ENCODE measurements at places on chromosomes 5 and 9. TPM values are rescaled to one million over a fixed set of nuclear protein-coding genes. Genes with fewer than 3 reads are reported as not detected.

Gene FOXE1
- total RNA-seq, result 0.07 TPM

DNA sequence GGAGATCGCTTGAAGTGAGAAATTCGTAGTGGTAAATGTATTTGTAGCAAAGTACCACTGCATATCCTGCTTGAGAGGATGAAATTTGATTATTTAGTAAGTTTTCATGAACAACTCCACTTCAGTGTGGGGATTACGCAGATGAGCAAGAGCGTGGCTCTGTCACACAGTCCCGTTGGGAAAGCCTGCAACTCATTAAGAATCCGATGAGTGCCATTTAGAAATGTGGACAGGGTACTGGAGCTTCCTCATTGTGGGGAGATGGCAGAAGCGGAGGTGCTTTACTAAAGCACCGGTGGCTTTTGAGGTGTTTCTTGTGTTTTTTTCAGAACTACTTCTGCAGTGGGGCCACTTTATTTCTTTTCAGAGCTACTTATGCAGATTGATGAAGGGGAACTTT lies 1.4 kb downstream of the TJP2 start:
- no peak for DNase-seq

DNA sequence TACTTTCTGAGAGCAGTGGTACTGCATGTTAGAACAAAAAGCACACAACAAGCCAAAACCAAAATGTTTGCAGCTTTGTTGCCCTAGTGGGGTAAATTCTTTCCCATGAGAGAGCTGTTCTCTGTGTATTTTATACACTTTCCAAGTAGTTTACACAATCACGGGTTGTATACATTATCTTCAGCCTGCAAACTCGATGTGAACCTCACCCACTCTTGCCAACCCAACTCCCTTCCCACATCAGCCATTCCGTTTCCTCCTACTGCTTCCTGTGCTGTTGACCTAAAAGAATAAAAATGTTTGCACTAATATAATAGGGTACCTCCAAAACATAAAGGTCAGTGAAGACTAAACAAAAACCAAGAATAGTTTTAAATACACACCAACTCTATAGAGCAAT lies 47.0 kb downstream of the IQGAP2 start:
- no peak for DNase-seq

Gene CDC20B
- not detected for total RNA-seq

Gene KIF12
- not detected for total RNA-seq

DNA sequence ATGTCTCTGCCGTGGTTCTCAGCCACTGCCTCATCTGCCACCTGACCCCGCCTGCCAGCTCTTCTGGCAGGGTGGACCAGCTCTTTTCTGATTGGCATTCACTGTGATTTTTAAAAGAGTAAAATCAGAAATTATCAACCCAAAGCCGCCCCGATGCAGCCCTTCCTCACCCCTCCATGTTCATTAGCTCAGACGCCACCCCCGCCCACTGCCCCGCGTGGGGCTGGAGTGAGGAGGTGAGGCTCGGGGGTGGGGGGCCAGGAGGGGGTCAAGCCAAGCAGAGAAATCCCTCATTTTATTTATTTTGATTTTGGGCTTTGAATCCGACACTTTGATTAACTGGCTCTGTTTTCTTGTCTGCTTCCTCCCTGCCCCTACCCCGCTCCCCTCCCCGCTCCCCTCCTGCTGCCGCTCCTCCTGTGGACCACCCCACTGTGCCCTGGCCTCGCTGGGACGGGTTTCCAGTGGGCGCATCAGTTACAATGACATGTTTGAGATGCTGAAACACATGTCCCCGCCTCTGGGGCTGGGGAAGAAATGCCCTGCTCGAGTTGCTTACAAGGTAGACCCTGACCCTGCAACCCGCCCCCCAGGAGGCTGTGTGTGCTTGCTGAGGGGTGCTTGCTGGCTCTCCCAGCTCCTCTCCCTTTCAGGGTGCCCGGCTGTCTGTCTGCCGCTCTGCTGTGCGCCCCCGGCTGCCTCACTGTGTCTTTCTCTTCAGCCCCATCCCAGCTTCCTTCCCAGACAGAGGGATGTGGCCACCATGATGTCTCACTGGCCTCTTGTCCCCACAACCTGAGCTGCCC lies 224.9 kb downstream of the CACNA1B start:
- DNase-seq, result no peak

Gene F2R
- total RNA-seq, result 0.89 TPM

- DNase-seq, result peak; percentile 17
These were observed 6.5 kb upstream of the RICTOR start for GRCh38 chr5:39080597-39081204.

Gene GABRP
- total RNA-seq, result not detected

DNA sequence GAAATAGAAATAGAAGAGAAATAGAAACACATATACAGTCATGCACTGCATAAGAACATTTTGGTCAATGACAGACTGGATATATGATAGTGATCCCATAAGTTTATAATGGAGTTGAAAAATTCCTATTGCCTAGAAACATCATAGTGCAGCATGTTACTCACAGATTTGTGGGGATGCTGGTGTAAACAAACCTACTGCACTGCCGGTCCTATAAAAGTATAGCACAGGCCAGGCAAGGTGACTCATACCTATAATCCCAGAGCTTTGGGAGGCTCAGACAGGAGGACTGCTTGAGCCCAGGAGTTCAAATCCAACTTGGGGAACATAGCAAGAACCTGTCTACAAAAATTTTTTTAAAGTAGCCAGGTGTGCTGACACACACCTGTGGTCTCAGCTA lies 240.6 kb upstream of the MAP3K1 start:
- DNase-seq, result no peak

GRCh38 chr9:130444565-130445221 lies at the start of gene ASS1:
ASS1 (plus strand) TSS chr9:130444961; CDS start chr9:130452229, 7,268 bp downstream.
- peak; percentile 54 for DNase-seq

Gene SLC34A3
- not detected for total RNA-seq

DNA sequence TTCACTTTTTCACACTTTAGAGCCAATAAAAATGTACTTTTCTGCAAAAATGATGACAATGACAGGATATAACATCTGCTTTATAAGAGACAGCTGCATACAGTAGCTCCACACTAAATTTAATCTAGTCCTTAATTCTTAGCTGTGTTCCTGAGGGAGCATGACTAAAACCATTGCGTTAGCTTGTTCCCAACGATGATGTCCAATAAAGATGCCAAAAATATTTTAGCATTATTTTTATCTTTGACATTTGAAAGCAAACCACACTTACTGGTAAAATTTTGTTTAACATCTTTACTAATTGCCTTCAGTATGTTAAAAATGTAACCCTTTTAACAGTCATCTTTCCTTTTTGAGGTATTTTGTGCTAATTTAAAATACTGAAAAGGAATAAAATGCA lies 382.7 kb downstream of the CHSY3 start:
- no peak for DNase-seq

DNA sequence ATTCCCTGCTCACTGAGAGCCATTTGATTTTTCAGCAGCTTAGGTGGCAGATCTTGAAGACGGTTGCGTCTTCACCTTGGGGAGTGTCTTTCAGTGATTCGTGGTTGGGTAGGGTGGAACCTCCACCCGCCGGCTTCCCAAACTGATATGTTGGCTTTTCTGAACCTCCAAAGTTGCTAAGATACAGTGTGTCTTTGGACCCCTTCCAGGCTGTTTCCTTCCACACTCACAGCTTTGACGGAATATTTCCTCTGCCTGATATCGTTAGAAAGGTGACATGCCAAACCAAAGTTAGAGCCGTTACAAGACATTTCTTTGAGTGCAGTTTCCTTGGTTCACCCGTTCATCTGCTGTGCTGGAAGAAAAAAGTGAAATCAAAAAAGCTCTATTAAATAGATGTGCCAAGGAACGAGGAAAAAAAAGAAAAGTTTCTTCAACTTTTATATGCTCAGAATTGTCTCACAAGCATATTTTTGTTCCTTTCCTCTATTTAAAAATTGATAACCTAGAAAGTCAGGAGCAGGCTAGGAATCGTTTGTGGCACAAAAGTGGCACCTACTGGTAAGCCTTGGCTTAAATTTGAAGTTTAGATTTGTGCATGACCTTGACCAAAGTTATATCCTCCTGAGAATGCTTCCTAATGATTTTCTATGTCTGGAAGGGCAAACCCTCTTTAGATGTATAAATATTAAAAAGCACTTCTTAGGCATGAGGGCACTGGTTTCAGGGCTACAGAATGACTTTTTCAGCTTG lies 270.7 kb upstream of the WWC1 start:
- no peak for DNase-seq

DNA sequence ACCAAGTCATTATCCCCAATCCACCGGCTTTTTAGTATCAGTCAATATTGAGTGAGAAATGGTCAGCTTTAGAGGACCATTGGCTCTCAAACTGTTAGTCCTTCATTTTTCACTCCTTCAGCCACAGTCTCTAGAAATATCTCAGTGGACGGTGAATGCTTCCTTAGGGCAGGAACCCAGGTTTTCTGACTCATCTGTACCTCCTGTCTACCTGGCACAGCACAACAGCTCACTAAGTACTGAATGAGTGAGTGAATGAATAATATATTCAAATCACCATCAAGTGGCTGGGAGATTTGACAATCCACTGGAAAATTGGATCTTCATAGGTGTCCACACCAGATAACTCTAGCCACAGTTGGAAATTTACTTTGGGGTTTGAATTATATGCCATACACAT lies 609.5 kb upstream of the CLINT1 start:
- no peak for DNase-seq

Gene PCDHGA9
- 0.23 TPM for total RNA-seq

DNA sequence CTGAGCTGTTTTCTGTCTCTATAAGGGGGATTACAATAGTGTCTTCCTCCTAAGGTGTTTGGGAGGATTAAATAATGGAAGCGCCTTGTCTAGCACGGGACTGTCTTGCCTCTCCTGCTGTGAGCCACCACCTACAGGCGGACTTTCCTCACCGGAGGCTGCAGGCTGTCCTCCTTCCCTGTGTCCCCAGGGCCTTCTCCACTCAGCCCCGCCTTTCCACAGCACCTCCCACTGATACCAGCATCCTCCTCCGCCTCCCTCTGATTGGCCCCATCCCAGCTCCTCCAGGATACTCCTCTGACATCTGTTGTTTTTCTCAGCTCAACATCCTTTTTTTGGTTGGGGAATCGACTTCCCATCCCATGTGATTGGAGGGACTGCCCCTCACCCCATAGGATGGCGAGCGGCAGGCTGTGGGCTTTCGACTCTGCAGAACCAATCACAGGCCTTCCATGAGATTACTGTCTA lies 851 bp upstream of the ZDHHC12 start:
- DNase-seq, result peak; percentile 77

DNA sequence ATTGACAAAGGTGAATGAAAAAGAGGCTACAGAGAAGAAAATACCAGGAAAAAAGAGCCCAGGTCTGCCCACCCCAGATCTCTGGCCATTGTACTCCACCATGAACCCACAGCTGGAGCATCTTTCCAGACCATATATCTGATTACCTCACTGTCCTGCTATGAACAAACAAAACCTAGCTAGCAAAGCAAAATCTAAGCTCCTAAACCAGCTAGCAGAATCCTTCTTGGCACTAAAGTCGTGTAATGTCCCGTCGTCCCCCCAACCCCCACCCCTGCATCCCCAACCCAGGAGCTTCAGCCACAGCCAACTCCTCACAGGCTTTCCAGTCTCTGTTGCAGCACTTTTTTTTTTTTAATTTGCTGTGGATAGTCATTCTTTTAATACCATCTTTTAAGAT lies 2.5 kb downstream of the C1QTNF3 start:
- DNase-seq, result no peak
